Astrocyte (in vitro differentiated cells and primary cell): ENCODE measurements at places on chromosomes 3 and 15. TPM values are rescaled to one million over a fixed set of nuclear protein-coding genes. Genes with fewer than 3 reads are reported as not detected.

GRCh38 chr3:115071601-115072000 lies 75.5 kb downstream of the ZBTB20 start:
- peak; percentile 80 for DNase-seq

DNA sequence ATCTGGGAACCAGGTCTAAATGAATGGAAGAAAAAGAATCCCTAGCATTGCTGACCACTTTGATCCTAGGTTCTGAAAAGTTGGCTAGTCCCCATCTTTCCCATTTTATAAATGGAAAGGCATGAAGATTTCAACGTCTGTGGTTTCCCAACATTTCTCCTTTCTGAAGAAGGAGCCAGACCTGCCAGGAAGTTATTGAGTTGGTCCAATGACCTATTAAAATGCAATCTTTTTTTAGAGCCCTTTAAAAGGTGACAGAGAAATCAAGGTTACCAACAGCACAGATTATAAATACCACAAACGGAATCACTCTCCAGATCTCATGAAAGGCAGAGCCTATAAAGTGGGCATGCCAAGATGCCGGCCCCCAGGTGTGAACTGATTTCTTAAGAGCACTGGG lies 505.6 kb upstream of the THBS1 start:
- DNase-seq: peak; percentile 88

The CNTN4 gene
- total RNA-seq: not detected in 2 replicates

DNA sequence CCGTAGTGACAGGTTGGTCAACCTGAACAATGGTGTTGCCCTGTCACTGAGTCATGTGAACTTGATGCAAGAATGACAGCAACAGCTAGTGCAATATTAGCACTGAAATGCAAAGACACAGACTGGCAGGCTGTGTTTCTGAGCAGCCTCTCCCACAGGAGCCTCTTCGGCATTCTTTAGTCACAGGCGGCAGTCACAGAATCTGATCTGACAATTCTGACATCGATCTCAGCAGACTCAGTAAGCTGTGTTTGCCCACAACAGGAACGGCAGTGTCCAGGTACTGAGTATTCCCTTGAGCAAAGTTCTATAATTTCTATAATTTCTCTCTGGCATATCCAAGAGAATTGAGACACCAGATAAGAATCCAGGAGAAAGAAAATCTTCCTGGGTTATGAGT lies 776.8 kb downstream of the GRM7 start:
- no peak for DNase-seq

- DNase-seq: no peak
Measured at GRCh38 chr3:124576565-124577493, 153.4 kb upstream of the UMPS start.

The SERINC4 gene
- 0.30 TPM in 1 of 2 replicates, not detected in the other for total RNA-seq

GRCh38 chr3:11569156-11569741 lies 74.5 kb downstream of the VGLL4 start:
- no peak for DNase-seq

DNA sequence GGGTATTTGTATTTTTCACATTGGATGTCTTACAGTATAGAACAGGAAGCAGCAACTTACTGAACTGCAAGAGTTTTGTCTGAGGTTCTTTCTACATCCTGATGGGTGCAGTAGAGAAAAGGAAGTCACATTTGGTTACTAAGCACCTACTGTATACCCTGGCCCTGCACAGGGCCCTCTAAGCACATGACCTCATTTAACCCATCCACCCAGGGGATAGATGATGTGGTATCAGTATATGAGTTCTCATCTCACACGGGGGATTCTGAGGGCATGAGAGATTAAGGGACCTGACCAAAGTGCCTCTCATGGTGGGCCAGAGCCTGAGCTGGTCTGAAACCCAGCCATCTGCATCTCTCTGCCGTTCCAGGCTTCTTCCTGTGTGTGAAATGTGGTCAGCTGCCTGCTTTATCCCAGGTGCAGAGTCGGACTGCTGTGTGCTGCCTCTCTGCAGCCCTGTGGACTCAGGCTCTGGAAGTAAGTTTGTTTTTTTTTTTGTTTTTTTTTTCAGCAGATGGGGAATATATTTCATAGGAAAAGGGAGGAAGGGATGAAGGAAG lies 17.9 kb downstream of the SLC6A11 start:
- DNase-seq: no peak

The TMCO5A gene
- total RNA-seq: not detected in 2 replicates

DNA sequence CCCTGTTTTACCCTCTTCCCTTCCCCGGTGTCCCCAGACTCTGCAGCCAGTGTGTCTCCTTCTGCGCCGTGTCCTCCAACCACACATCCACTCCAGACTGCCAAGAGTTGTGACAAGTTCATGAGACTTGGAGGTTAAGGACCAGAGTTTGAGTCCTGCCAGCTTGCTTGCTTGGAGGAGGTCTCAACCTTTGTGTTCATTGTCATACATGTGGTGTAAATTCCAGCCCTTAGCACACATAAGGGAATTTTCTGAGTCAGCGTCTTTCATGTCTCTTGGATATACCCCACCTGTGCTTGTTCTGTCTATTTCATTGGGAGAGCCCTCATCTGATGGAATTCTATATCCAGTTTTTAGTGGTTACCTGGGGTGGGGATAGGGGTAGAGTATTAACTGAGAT lies 13.3 kb downstream of the CORO2B start:
- DNase-seq: peak; percentile 45

The MUC20 gene
- total RNA-seq: 0.41 TPM in 1 of 2 replicates, not detected in the other

DNA sequence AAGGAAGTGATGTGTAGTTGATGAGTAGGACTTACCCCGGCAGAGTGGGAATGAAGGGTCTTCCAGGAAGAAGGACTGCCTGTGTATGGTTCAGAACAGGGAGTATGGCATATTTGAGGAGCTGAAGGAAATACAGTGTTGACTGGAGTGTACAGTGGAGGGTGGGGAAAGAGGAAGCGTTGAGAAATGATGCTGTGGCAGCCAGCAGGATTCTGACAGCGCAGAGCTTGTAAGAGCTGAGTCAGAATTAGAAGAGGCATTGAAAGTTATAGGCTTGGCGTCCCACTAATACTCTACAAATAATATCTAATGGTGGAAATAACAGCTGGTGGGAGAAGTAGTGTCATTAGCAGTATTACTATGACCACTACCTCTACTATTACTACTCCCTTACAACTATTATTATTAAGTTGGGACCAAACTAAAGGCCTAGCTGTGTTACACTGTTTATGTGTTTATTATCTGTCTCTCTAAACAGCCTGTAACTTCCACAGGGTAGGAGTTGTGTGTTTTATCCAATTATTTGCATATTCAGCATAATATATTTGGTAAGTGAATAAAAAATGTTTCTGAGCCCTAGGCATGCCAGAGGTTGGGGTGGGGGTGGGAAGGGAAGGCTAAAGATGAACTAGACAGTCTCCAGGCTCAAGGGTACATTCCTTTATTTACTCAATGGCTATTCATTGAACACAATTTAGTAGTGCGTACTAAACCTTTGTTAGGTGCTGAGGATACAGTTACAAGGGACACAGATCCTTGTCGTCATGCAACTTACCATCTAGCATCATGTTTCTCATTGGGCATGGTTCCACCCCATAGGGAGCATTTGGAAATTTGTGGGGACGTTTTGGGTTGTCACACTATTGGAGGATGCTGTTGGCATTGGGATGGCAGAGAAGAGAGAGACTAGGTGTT lies 428.8 kb upstream of the ONECUT1 start:
- DNase-seq: no peak

DNA sequence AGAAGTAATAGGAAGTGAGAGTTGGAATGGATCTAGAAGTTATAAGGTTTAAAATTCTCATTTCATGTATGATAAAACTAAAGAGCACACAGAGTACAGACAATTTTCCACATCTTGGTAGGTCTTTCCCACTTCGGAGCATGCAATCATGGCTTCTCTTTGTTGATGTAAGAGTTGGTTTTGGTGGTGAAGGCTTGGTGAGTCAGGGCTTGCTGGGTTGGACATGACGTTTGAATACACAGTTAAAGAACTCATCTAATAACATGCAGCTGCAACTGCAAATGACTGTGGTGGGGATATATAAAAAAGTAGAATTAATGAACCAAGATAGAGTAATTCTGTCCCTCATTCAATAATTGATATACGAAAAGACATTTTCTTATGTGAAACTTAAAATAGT lies 39.5 kb upstream of the GRM7 start:
- DNase-seq: peak; percentile 17

- DNase-seq: no peak
Measured at GRCh38 chr3:12574131-12574530, 17.2 kb downstream of the MKRN2 start.

GRCh38 chr3:165641569-165642310 lies 195.5 kb downstream of the BCHE start:
- no peak for DNase-seq

DNA sequence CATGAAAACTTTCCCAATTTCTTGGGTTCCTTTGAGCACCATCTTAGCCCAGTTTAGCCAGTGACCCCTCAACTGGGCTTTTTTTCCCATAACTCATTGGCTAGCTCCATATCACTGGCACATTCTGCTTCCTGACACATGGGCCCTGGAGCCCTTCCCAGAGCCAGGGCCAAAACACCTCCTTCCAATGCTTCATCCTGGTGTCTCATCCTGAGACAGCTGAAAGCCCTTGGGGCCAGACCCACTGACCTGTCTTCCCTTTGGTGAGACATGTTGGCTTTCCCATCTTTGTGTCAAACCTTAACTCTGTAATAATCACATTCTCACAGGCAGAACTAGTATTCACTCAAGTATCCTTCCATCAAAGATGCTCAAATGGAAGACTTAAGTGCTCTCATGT lies 82.6 kb upstream of the SMAD3 start:
- DNase-seq: no peak

GRCh38 chr15:70171256-70171886 lies 73.7 kb upstream of the TLE3 start:
- no peak for DNase-seq

DNA sequence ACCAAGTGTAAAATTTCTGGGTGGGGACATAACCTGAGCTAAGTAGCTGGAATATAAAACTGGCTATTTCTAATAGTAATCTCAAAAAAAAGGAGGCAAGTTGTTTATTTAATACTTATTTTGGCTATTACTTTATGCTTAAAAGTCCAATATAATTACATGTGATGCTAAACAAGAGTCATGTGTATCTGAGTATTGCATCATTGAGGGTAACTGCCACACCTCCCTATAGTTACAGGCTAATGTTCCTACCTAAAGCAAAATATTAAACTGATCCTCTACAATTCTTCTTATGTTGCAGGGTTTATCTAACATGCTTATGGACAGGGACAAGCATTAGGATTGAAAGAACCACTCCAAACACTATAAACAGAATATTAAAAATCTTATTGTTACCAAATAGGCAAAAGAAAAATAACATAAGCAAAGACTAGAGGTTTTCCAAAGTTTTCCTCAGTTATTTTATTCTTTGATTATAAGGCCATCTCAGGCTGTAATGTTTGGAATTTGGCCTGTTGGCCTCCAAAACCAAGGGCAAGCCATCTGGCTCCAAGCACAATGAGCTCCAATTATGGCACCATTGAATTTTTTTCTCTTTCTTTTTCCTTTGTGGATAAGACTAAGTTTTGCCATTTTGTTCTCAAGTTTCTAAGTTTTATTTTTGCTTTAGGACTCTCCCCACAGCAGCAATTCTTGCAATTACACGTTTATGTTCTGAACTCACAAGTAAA lies 75.8 kb upstream of the ABI3BP start:
- DNase-seq: no peak

The IMPG2 gene
- 0.26 and 0.30 TPM in 2 replicates for total RNA-seq

DNA sequence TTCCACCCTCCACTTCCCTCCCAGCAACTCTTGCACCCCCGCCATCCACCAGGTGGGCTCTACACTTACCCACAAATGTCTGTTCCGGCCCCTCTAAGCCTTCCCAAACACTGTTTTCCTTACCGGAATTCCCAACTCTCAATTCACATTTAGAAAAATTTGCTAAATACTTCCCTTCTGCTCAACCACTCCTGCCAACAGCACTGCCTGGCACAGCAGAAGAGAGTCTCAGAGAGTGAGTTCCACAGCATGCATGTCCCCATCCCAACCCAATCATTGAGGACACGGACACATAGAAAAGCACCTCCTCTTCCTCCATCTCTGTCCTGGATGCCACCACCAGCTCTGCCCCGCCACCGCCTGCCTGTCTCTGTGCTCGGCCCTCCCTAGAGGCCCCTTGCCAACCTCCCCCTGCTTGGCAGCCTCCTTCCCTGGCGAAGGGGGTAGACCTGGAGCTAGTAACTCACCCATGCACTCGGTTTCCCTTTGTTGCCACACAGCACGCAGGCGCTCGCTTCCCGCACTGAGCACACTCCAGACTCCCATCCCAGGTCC lies 66.2 kb upstream of the SLC6A1 start:
- no peak for DNase-seq

DNA sequence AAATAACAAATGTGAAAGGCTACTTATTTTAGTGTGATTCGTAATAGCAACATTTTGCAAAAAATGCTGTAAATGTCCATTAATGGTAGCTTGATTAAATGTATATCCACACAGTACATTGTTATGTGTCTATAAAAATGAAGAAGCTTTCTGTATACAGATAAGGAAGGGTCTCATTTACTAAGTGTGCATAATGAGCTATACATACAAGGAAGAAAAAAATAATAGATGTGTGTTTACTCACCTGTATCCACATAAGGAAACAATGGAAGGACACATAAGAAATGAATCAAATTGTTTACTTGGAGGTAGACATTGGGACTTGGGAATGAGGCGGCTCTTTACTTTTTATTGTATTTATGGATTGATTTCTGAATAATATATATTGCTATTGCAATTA lies 34.9 kb downstream of the MED12L start:
- no peak for DNase-seq

GRCh38 chr15:77865106-77865610 lies 212.4 kb downstream of the TBC1D2B start:
- no peak for DNase-seq

- no peak for DNase-seq
Measured at GRCh38 chr3:94028093-94028837, at the start of gene STX19. Gene STX19, minus strand, starts transcription at chr3:94028597. Its CDS starts 13,328 bp downstream, at chr3:94015269.

DNA sequence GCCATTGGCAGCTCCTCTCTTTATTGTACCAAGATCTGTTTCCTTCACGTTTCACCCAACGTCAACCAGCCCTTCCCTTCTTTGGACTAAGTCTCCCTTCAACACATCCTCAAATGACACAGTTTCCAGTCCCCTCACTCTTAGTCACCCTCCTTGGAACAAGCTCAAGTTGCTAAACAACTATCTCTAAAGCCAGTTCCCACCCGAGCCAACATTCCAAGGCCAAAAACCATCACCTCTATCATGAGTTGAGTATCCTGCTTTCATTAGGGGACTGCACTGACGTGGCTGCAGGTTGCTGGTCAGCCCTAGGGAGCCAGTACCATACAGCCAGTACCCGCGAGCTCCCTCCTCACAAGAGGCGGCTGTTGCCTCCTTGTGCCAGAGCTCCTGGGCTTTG lies 73.8 kb downstream of the LIPC start:
- peak; percentile 32 for DNase-seq

The CPN2 gene
- total RNA-seq: not detected in 2 replicates

DNA sequence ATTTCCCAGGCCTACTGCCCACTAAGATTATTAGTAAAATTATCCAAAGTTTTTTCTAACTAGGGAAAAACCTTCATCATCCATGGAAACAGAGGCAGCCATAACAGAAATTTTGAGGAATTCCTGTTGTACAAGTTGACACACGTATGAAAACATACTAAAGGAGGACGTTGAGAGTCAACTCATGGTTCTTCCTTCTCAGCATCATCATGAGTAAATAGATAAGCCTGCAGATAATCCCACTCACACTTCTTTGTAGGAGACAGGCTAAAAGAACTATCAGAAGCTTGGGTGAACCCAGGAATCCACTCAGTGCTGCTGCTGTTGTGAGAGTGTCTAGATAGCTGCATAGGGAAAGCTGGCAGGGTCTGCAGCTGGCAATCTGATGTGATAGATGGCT lies 694.8 kb upstream of the NR2F2 start:
- no peak for DNase-seq
